ENCODE measurements at places on chromosomes 2 and 18.

DNA sequence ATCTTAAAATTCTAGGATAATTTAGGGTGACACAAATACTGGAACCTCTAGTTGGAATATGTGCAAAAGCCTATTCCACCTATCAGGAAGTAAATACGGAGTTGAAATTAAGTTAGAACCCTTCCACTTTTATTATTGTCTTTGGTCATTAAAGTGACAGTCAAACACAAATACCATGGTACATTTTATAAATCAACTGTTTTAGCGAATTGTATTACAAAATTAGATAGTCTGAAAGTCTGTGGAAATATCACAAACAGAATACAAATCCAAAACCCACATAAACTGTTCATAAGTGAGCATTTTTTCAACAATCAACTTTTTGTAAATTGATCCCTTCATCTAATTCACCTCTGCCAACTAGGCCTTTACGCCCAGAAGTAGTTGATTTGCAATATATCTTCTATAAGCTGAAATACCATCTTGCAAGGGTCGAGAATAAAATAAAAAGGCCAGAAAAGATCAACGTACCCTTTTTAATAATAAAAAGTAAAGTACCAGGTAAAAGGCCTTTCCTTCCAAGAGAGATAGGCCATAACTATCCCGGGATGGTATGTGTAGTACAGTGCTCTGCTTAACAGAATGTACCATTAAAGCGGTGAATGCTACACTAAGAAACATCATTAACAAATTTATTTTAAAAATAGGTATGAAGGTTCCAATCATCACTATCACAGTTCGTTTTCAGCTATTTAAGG lies 1.3 kb downstream of the USP34 start:
- no peak for DNase-seq

GRCh38 chr2:70938586-70938950 lies 2.9 kb downstream of the ATP6V1B1 start:
- DNase-seq: no peak

DNA sequence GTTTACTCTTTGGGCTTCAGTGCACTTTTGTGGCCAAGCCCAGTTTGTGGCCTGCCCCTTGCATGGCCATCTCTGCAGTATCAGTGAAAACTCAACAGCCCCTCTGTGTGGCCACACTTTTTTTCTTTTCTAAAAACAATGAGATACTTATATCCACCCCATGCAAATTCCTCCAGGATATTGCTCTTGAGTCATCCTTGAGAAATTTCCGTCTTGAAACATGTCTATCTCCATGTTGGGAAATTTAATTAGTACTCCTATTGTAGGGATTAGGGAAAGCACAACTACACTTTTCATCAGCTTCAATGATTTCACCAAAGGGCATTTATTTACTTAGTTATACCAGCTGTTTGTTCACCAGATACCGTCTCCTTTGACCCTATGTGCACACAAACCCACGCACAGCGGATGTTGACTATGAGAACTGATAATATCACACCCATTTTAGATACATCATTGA lies 993.1 kb downstream of the TSN start:
- DNase-seq: no peak

GRCh38 chr18:9362869-9363268 lies 28.3 kb downstream of the TWSG1 start:
- DNase-seq: no peak

All from stimulated activated naive CD4-positive, alpha-beta T cell treated with Interleukin-2 at 50 U/mL for 16 hours (primary cell).